ENCODE measurements at places on chromosomes 2 and 18. TPM values are rescaled to one million over a fixed set of nuclear protein-coding genes. Genes with fewer than 3 reads are reported as not detected.

The CELF4 gene
- 0.81 TPM for total RNA-seq

DNA sequence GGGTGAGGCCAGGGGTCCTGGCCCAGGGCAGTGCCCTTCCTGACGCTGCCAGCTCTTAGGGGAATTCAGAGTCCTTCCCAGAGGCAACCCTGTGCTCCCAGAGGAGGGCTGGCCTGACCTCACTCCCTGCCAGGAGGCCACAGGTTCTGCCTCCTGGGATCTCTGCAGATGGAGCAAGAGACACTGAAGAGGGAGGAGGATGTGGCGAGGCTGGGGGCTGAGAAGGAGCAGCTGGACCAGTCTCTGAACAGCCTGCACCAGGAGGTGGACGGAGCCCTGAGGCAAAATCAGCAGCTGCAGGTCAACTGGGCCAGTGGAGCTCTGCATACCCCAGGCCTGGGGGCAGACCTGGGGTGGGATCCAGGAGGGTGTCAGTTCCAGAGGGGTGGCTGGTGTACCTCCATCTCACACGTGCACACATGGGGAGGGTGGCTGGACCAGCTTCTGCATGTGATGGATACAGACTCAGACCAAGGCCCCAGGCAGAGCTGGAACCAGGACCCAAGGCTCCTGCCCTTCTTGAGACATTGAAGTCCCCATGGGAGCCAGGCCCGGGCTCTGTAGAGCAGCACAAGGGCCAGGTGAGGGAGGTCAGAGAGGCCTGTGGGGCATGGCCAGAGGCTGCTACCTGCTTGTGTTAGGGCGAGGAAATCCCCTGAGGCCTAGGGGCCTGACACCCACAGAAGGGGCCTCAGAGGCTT, 9.7 kb upstream of the SNED1 start:
- H3K27me3 ChIP-seq, result no peaks in the 10 kb centered on the region
- DNase-seq, result peak; percentile 20
- no peak overlapping the region for H3K27ac ChIP-seq
- no peaks in the 10 kb centered on the region for H3K36me3 ChIP-seq
- H3K4me3 ChIP-seq, result no peak overlapping the region

DNA sequence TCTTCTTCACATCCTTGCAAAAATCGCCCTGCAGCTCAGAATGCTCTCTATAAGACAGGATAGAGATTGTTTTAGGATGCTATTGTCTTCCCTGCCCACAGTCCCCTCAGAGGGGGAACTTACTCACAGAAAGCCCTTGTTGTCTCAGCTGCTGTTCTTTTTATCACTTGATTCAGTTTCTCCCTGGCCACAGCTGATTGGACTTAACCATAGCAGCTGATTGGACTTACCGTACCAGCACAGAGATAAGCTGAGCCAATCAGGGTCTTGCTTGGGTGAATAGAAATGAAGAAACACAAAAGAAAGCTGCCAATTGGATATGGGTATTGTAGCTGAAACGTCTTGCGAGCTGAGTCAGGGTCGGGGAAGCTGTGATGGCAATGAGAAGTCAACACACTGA, 194.2 kb upstream of the MEX3C start:
- H3K36me3 ChIP-seq, result no peaks in the 10 kb centered on the region
- no peak for DNase-seq
- H3K4me1 ChIP-seq, result no peaks in the 10 kb centered on the region
- H3K27ac ChIP-seq, result no peak overlapping the region
- no peak overlapping the region for H3K4me3 ChIP-seq
- no peaks in the 10 kb centered on the region for H3K27me3 ChIP-seq

GRCh38 chr2:208489687-208490086, 83.1 kb downstream of the PTH2R start:
- H3K27me3 ChIP-seq, result no peaks in the 10 kb centered on the region
- no peak for DNase-seq

The CTAGE1 gene
- not detected for total RNA-seq

- peaks cover 18% of the 10 kb centered on the region for H3K4me1 ChIP-seq
- H3K27me3 ChIP-seq, result no peaks in the 10 kb centered on the region
- peaks cover 6% of the 10 kb centered on the region for H3K36me3 ChIP-seq
- peak within 1 kb of the TSS; percentile 94 for H3K27ac ChIP-seq
These were observed at the start of gene MXD1 for GRCh38 chr2:69914950-69915945. TSS of gene MXD1 (plus strand) at chr2:69915109. CDS start at chr2:69915331, 222 bp downstream.

DNA sequence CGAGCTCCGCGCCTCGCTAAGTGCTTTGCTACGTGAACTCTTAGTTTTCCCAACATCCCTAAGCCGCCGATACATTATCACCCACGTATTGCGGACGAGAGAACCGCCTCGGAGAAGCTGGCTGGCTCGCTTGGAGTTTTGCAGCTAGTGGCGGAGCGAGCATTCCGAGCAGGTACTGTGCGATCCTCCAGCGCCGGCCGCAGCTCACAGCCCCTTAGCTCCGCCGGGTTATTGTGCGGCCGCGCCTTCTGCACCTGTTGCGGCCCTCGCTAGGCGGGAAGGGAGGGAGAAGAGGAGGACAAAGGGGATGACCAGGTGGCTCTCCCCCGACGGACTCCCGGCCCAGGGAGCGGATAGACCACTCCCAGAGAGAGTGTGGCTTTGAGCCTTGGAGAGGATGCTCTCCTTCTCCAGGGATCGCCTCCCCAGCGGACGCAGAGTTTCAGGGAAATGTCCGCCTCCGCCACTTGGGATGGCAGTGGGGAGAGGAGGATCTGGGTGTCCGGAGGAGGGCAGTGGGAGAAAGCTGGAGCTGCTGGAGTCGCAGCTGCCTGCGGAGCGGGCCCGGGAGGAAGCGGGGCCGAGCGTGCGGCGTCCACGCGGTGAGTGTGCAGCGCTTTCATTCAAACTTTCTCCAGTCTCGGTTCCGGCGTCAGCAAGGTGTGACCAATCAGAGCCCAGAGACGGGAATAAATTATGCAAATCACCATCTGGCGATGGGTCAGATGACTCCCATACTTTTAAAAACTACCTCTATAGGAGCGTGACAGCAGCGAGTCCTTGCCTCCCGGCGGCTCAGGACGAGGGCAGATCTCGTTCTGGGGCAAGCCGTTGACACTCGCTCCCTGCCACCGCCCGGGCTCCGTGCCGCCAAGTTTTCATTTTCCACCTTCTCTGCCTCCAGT, at the start of gene LIPG:
Gene LIPG (plus strand): TSS at position 769 of the 905 bp plus-strand sequence. CDS start 252 bp downstream, outside the sequence.
- peak; percentile 86 for DNase-seq
- H3K27me3 ChIP-seq, result peaks cover 11% of the 10 kb centered on the region
- peaks cover 26% of the 10 kb centered on the region for H3K4me1 ChIP-seq
- no peaks in the 10 kb centered on the region for H3K36me3 ChIP-seq
- no peak within 1 kb of the TSS for H3K27ac ChIP-seq

The RAPGEF4 gene
- total RNA-seq, result 21.7 TPM
